ENCODE measurements at places on chromosomes 5 and 9.

- no peak for DNase-seq
Measured at GRCh38 chr5:168765086-168765550, 185.9 kb upstream of the PANK3 start.

DNA sequence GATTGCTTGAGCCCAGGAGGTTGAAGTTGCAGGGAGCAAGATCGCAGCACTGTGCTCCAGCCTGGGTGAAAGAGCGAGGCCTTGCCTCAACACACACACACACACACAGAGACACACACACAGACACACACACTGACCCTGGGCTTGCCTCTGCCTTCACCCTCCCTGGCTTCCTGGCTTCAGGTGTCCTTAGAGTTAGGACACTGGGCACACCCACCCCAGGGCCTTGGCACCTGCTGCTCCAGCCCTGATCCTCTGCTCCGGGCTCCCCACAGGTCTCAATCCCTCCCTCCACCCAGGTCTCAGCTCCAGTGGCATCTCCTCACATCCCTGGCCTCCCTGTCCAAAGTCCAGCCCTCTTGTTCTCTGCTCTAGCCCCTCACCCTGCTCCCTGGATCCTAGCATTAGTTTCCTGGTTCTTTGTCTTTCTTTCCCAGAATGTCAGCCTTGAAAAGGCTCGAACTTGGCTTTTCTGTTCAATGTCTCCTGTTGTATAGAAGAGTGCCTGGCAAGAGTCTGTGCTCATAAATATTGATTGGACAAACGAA lies 212.9 kb downstream of the C9orf50 start:
- DNase-seq: no peak

DNA sequence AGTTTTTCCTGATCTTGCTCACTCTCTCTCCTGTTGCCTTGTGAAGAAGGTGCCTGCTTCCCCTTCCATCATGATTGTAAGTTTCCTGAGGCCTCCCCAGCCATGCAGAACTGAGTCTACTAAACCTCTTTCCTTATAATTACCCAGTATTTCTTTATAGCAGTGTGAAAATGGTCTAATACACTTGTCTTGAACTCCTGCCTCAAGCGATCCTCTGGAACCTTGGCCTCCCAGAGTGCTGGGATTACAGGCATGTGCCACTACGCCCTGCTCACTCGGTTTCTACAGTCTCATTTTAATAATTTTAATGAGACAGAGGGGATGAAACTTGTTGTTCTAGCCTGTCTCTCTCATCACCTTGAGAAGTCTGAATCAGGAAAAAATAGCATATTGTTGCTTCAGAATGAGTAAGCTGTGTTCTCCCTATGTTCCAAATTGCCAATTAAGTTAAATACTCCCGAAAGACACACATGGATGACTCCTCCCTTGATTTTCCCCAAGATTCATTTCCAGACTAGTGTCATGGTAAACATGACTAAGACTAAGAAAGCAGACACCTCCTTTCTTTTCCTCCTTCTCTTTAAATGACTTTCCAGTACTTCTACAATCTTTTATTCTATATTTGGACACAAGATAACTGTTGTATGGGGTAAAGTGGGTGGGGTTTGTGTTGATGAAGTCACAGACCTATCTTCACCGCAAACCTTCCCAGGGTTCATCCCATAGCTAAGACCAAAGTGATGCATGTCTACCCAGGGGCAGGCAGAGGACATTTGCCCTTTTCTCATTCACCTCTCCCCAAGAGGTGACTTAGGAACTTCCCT lies 7.8 kb upstream of the DNAJC18 start:
- DNase-seq: no peak

GRCh38 chr5:135747824-135748223 lies 86.6 kb upstream of the SLC25A48 start:
- DNase-seq: no peak

- DNase-seq: no peak
Measured at GRCh38 chr5:38417658-38418017, 138.8 kb downstream of the LIFR start.

DNA sequence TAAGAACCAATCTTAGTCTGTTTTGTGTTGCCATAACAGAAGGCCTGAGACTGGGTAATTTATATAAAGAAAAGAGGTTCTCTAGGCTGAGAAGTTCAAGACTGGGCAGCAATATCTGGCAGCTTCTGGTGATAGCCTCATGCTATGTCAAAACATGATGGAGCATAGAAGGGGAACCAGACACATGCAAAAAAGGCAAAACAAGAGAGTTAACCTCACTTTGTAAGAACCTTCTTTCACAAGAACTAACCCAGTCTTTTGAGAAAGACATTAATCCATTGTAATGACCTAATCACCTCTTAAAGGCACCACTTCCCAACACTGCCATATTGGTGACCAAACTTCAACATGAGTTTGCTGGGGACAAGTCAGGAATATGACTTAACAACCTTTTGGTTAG lies 37.3 kb downstream of the FSD1L start:
- no peak for DNase-seq

- no peak for DNase-seq
Measured at GRCh38 chr5:155556700-155557099, 543.1 kb downstream of the KIF4B start.

DNA sequence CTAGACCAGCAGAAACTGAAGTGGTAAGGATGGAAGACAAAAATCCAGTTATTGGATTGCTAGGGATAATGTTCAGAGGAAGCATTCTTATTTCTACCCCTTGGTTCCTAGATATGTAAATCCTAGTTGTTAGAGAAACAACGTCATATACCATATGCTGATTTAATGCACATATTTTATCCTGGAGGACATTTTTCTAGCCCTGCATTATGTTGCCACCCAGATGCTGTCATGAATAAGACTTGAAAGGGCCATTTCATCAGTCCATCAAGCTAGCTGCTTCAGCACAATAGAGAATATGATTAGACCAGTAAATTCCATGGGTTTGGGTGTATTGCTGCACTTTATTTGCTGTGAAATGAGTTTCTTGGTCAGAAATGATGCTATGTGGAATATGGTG lies 1736.4 kb downstream of the MAT2B start:
- no peak for DNase-seq

GRCh38 chr9:32606811-32607210 lies 28.7 kb downstream of the TAF1L start:
- no peak for DNase-seq

DNA sequence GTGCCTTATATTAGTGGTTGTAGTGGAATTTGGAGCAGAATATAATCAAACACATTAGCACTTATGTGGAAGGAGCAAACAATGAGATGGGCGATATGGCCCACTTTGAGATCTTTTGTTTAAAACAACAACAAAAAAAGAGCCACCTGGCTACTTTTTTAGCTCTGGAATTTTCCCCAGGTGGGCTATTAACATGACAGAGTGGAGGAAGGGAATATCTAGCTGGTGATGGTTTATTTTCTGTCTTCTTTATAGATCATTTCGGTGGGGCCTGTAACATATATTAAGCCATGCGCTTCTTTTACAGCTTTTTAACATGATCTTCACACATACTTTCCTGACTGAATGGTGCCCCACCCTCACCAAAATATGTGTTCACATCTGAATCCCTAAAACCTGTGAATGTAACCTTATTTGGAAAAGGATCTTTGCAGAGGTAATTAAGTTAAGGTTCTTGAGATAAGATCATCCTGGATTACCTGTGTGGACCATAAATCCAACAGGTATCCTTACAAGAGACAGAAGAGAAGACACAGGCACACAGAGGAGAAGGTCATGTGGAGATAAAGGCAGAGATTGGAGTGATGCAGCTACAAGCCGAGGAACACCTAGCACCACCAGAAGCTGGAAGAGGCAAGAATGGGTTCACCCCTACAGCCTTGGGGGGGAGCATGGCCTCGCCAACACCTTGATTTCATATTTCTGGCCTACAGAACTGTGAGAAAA lies 16.6 kb upstream of the ENTREP1 start:
- DNase-seq: no peak

- no peak for DNase-seq
Measured at GRCh38 chr5:180718810-180719453, 20.9 kb downstream of the OR2Y1 start.
